Activated CD4-positive, alpha-beta memory T cell treated with anti-CD3 and anti-CD28 coated beads for 36 hours (primary cell): ENCODE measurements at places on chromosomes 11 and 22.

DNA sequence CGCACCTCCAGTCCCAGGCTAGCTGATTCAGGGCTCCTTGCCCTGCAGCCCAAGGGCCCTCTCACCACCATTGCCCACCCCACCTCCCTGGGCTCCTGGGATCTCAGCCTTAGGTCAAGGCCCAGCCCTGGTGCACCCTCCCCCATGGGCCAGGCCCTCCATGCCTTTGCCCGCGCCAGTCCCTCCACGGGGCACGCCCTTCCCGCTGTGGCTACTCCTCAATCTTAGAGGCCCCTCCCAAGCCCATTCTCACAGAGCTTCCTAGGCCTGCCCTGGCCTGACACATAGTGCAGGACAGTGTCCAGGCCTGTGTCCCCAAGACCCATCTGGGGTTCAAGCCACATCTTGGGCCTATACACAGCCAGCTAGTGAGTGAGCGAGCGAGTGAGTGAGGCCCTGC lies 6.9 kb downstream of the GP1BB start:
- no peak for DNase-seq

GRCh38 chr22:50600967-50601668 lies 525 bp downstream of the MAPK8IP2 start:
- no peak for DNase-seq

- no peak for DNase-seq
These were observed 7.2 kb downstream of the IRAG1 start for GRCh38 chr11:10686311-10686710.

GRCh38 chr11:96483374-96483955 lies 93.7 kb downstream of the JRKL start:
- DNase-seq: no peak

GRCh38 chr11:8729837-8730696 lies 47.5 kb downstream of the RPL27A start:
- no peak for DNase-seq

DNA sequence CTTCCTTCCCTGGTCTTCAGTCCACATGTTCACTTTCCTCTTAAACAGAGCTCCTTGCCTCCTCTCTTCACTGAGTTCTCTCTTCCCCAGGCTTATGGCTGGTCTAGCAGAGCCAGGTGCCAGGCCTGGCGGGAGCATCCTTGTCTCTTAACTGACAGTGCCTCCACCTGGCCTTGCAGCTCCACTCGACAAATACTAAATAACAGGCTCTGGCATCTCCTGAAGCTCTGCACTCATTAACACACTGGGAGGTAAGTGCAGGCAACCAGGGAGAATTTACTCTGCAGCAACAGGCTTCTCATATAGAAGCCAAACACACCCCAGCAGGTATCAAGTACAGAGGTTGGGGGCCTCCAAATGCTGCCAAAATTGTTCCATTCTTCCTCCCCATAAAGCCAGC lies 438.1 kb downstream of the SOX6 start:
- no peak for DNase-seq

DNA sequence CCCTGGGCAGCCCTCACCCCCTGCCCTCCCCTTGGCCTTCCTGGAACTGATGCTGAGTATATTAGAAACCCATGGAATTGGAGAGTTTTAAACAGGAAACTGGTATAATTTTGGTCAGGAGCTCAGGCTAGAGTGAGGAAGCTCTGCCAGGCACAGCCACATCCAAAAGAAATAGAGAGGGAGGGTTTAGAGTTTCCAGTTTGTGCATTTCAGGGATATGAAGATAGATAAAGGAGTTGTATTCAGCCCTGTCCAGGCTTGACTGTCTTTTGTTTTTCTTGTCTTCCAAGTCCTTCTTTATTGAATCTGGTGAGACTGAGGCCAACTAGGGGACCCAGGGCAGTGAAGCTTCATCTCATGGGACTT lies 71.8 kb downstream of the TSPAN18 start:
- no peak for DNase-seq

DNA sequence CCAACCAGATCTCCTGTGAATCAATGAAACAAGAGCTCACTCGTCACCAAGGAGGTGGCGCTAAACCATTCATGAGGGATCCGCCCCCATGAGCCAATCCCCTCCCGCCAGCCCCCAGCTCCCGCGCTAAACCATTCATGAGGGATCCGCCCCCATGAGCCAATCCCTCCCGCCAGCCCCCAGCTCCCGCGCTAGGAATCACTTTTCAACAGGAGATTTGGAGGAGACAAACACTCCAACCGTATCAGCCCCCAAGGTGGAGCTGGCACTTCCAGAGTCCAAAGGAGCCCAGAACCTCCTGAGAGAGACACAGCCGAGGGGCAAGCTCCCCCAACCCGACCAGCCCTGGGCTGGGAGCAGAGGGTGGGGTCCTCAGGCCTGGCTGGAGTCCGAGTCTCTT lies 40.9 kb upstream of the PRR5 start:
- DNase-seq: no peak

- no peak for DNase-seq
These were observed 43.1 kb downstream of the SVIP start for GRCh38 chr11:22786475-22786874.

DNA sequence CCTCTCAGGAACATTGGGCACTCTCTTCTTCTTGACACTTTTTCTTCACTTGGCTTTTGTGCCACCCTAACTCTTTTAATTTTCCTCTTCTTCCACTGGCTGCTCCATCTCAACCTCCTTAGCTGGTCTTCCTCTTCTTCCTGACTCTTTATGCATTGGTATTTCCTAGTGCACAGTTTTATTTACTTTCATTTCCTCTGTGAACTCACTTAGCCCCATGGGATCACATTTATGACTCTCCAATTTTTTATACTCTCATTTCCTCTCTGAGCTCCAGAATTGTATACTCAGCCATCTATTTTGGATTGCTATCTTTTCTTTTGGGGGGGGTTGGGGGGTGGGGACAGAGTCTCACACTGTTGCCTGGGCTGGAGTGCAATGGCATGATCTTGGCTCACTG lies 38.5 kb upstream of the LARGE1 start:
- DNase-seq: no peak

DNA sequence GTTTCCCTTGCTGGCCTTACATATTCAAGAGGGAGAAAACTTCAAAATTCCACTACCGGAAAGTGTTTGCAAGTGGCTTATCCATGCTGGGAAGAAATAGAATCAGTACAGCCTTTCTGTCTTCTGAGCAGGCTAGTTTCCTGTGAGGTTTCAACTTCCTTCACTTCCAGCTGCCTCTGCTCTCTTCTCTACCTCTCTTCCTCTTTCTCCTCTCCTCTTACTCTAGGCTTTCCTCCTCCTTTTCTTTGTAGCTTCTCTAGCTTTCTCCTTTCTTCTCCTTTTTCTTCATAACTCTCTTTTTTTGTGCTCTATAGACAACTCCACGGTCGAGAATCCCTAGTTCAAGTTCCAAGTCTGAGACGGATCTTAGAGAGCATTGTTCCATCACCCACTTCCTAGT lies 421.8 kb downstream of the ETS1 start:
- DNase-seq: no peak

DNA sequence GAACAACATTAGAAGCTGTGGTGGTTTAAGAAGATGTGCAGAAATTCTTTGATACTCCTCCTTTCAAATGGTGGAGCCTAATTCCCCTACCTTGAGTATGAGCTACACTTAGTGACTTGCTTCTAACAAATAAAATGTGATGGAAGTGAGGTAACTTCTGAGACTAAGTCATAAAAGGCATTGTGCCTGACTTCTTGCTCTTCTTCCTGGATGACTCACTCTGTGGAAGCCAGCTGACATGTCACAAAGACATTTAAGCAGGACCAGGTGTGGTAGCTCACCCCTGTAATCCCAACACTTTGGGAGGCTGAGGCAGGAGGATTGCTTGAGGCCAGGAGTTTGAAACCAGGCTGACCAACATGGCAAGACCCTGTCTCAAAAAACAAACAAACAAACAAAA lies 3.9 kb upstream of the PLA2G3 start:
- DNase-seq: no peak

- DNase-seq: peak; percentile 98
These were observed at the start of gene ALG8 for GRCh38 chr11:78139422-78140391. TSS of gene ALG8 (minus strand) at chr11:78139626. CDS start at chr11:78139588, 38 bp downstream.

DNA sequence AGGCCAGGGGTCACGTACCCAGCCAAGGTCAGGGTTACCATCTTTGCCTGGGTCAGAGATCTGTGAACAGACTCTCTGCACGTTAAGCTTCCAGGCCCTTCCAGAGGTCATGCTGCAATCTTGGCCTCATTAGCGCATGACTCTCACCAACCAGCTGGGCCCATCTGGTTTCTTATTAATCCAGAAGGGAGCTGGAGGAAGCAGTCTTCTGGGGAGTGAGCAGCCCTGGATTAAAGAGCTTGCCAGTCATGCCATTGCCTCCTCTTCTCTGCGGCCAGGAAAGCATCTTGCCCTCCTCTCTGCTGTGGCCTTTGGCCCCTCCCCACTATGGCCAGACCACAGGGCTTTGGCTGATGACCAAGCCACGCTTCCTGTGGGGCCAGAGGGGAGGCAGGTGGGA lies 57.4 kb downstream of the CHST1 start:
- no peak for DNase-seq

DNA sequence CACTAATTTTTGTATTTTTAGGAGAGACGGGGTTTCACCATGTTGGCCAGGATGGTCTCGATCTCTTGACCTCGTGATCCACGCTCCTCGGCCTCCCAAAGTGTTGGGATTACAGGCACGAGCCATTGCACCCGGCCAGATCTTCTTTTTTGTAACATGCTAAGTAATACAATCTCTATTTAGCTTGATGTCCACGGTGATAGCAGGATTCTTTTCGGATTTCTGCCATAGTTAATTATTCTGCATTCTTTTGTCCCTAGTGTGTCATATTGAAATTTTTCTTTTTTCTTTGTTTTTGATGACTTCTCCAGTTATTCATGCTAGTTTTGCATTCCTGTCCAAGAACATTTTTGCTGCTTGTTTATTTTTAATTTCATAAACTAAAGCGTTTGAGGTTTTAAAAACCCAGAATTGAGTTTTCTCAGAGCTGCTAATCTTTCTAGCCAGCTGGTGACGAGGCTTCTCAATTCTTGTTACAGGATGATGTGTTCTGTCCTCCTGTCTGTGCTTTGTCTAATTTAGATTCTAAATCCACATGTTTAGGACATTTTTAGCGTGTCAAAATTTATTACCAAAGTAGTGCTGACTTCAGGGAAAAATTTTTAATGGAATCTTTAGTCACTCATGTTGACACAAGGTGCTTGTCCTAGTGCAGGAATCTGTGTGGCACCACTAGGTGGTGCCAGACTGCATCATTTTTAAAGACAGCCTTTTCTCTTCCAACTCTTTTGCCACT lies 21.8 kb downstream of the NF2 start:
- DNase-seq: peak; percentile 57

GRCh38 chr11:118886681-118887111 lies 3.0 kb downstream of the CXCR5 start:
- DNase-seq: no peak

DNA sequence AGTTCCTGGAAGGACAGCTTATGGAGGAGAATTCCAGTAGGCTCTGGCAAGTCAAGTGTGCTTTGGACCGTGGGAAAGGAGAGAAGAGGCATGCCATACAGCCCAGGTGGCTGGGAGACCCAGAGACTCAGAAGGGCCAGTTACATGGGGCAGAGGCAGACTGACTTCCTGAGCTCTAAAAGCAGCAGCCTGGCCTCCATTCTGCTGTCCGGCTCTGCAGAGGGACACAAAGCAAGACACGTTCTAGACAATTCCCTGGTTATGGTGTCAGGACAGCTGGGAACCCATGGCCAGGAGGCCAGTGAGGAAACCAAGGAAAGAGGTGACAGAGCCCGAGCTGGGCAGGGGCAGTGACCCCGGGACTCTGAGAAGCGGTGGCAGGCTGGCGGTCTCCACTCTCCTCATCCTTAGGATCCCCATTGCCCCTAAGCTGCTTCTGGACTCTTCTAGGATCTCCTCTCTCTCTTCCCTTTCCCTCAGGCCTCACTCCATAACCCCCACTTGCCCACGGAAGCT lies 2.7 kb downstream of the CPT1B start:
- no peak for DNase-seq
